ENCODE measurements at places on chromosomes 3 and 15.
A peak's percentile ranks its signal among the peaks of the same experiment; 100 is the strongest.

- no peak for DNase-seq
These were observed 72.0 kb upstream of the IQSEC1 start for GRCh38 chr3:13145131-13145825.

GRCh38 chr15:60004009-60004845 is at the start of gene FOXB1:
FOXB1 (plus strand) TSS chr15:60004311; CDS start chr15:60004964, 653 bp downstream.
- DNase-seq, result no peak

DNA sequence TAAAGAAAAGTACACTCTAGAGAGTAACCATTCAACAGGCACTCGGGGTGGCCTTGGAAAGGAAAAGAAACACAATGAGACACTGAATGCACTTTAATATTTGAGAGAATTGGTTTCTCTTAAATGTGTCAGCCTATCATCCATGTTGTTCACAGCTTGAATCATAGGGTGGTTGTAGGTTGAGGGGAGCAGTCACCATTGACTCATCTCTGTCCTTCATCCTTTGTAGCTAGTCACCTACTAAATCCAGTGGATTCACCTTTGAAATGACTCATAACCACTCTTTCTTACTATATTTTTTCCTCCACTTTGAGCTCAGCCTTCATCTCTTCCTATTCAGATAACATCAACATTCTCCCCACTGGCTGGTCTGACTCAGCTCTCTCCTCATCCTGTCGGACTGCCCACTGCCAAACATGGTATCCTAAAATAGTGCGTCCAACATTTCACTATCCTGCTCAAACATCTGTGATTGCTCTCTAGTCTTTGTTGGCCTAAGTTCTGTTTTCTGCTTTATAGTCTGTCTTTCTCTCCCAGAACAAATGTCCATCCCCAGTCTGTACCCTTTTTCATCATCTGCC is 182.7 kb upstream of the GADL1 start:
- peak; percentile 86 for DNase-seq

DNA sequence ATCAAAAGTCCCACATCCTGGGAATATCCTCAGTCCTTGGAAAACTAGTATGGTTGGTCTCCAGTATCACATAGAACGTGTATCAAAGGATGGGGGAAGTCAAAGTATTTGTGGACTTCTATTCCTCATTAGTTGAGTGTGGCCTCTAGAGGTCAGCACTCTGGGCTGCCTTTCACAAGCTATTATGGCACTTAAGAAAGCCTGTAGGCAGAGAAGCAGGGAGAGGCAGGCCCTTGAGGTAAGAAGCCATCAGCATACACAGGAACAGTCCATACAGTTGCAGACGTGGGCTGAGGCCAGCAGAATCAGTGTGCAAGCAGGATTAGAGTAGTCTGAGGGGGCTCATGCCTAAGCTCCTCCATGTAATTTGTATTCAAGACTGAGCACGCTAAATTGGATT is 341.7 kb downstream of the CLSTN2 start:
- DNase-seq, result no peak

DNA sequence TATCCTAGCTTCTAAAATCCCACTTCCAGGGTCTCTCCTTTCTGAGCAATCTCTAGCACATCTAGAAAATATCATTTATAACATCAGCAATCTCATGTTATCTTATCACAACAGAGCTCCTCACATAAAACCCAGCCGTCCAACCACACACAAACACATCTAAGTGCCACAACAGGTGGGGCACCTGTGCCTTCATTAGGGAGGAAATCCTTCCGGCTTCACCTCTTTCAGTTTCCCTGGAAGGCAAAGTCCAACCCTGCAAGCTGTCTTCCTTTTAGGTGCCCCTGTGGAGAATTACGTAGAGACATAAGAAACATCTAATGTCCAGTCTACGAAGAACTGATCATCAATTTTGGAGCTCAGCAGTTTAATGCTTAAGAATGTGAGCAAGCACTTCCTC is 1.6 kb downstream of the ZDHHC3 start:
- no peak for DNase-seq

GRCh38 chr3:151568184-151568583 is 107.3 kb upstream of the IGSF10 start:
- DNase-seq, result no peak

- peak; percentile 62 for DNase-seq
These were observed 30.1 kb upstream of the SPTSSB start for GRCh38 chr3:161401389-161401788.

GRCh38 chr15:50335251-50335650 is 19.7 kb downstream of the GABPB1 start:
- no peak for DNase-seq

DNA sequence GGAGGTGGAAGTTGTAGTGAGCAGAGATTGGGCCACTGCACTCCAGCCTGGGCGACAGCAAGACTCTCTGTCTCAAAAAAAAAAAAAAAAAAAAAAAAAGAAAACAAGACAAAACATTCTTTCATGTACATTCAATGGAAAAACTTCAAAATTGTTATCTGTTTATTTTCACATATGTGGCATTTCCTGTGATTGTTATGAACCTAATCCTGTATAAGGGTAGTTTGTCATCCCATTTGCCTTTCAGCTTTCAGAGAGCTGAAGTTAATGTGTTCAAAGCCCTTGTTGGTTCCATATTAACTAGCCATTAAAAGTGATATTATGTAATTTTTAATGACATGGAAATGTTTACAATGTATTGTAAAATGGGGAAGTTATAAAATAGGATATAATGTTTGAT is 17.3 kb upstream of the NCK1 start:
- no peak for DNase-seq

DNA sequence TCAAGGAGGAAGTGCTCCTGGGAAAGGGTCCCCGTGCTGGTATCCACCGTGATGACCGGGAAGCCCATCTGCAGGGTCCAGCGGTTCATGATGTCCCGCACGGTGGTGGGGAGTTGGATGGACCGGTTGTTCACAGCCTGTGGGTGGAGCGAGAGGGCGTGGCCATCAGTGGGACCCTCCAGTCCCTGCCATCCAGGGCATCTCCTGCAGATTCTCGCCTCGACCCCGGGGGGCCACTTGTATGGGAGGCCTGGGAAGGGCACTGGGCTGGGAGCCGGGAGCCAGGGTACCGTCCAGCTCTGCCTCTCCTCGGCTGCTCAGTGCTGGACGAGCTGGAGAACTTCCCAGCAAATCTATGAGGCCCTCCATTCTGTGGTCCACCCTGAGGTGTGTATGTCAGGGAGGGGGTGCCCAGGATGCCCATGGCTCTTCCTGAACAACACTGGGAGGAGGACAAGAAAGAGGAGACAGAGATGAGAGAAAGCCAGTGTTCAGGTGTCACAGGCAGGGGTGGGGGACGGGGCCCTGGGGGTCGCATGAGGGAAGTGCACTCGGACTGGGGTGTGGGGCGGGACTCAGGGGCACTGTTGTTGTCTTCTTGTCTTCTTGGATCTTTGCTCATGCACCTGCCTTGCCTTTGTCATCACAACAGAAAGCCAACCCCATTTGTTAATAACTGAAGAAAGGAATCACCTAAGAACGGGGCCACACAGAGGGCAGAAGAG is 13.0 kb downstream of the ANPEP start:
- no peak for DNase-seq

DNA sequence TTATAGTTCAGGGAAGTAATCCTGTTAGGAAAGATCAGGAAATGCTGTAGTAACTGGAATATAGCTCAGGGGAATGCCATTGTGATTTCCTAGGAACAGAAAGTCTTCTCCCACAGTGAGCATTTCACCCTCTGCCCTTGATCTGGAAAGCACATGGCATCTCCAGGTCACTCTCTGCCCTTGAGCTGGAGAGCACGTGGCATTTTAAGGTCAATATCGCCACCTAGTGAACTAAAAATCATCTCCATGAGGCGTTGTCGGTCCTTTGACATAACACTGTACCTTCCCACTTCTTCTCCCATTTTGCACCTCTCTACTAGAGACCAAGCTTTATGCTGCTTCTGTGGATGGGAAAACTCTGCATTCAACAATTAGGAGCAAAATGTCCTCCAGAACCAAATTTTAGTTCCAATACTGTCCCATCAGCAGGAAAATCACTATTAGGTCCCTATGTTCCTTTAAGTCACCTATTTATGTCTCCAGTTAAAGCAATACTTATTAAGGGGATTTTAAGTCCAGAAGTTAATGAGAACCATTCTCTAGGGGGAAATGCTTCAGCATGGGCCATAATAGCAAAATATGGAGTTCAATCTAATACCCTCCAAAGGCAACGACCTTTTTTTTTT is 54.7 kb upstream of the GK5 start:
- DNase-seq, result peak; percentile 87

DNA sequence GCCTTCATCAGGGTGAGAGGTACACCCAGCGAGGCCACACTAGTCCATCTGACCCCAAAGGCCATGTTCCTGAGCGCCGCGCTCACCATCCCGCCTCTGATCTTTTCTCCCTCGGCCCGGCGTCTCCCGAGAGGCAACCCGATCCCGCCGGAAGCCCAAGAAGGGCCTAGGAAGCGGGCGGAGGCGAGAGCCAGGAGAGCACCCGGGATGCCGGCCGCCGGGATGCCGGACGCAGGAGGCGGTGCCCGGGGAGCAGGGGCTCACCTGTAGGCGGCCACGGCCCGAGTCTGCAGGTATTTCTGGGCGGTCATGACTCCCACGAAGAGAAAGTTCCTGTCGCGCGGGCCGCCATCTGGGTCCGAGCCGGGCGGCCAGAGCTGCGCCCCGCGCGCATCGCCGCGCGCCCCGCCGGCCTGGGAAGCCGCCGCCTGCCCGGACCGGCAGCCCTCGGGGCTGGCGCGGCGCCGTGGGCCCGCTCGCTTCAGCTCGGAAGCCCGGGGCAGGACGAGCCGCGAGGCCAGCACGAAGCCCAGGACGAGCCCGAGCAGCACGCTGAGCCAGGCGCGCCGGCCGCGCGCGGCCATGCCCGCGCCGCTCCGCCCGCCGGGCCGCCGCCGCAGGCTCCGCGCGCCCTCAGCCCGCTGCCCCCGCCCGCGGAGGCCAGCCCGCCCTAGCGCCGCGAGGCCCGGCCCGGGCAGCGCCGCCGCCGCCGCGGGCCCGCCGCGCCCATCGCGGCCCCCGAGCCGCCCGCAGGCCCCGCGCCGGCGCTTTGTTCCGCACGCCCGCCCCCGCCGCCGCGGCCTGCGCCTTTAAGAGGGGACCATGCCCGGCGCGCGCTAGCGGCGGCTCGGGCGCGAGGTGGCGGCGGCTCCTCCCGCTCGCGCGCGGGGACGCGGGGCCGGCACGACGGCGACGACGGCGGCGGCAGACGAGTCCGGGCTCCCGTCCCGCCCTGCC is 697 bp downstream of the CHSY1 start:
- DNase-seq, result no peak

- DNase-seq, result no peak
These were observed 725.4 kb upstream of the NR2F2 start for GRCh38 chr15:95605098-95605497.

- no peak for DNase-seq
These were observed 44.4 kb upstream of the PSMD6 start for GRCh38 chr3:64067506-64068346.

DNA sequence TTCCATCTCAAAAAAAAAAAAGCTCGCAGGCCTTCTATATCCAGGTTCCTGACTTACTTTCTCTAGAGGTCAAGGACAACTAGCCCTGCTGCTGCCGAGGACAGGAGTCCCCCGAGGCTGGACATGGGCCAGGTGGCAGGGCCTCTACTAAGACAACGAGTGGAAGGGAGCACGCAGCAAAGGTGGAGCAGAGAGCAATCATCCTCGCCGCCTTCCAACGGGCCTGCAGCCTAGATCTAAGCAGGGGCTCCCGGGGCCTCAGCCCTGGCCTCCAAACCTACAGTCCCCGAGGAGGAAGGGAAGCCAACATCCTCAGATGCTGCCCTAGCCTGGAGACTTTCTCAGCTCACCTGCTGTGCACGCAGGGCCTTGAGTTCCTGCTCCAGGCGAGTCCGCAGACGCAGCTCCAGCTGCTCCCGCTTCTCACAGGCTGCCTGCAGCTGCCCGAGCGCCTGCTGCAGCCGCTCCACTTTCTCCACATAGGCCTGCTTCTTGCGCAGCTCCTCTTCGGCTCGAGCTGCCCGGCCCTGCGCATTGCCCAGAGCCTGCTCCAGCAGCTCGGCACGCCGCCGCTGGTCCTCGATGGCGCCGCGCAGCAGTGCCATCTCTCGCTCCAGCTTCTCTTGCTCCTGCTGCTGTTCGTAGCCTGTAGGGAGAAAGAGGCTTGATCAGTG is 12.9 kb downstream of the AMOTL2 start:
- DNase-seq, result no peak

DNA sequence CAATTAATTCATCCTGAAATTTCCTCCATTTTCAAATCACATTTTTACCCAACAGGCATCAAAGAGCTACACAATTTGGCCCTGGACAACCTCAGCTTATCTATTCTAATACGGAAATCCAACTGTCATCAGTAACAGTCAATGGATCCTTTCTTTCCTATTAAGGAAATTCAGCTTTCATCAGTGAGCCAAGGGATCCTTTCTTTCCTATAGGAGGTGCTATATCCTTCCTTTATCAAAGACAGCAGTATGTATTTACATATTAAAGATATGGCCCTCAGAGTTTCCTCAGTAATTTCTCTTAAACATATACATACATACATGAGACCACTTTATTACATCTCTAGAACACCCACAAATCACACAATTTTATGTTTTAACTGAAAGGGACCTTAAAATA is 10.1 kb downstream of the DHX36 start:
- DNase-seq, result no peak

DNA sequence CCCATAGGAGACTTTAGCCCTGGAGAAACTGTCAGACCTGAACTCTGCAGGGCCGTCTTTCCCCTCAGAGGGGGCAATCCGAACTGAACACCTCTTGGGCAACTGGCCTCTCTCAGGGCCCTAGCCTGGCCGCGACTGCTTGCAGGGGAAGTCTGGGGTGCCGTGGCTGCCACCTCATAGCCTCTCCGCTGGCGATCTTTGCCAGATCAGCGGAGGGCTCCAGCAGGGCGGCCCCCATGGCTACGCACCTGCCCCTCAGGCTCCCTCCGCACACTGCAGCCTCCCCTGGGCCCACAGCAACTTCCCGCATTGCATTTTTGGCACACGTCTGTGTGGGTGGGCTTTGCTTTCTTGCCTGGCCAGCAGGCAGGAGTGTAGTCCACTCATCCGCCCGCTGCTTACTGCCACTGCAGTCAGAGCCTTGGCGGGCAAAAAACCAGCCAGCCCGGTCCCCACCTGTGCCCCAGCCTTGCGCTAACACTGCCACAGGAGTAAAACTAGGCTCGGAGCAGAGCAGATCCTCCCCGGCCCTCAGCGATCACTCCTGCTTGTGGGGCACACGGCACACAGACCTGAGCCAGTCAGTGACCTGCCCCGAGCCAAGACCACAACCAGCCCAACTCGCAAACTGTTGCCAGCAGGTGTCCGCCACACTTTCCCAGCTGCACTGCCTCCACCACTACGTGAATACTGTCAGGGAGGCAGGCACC is 266.8 kb upstream of the CBLB start:
- DNase-seq, result no peak
